ENCODE measurements at places on chromosomes 2 and 18. TPM values are rescaled to one million over a fixed set of nuclear protein-coding genes. Genes with fewer than 3 reads are reported as not detected.

Gene ERMN
- not detected for total RNA-seq

Gene CDH20
- total RNA-seq, result not detected

Gene DSG2
- 16.6 TPM for total RNA-seq

Gene SERPINB13
- not detected for total RNA-seq

Gene IL37
- total RNA-seq, result not detected

Gene SERPINB4
- total RNA-seq, result not detected

Gene KCNF1
- not detected for total RNA-seq

Gene GALNT13
- not detected for total RNA-seq

Gene SAP130
- 24.9 TPM for total RNA-seq

Gene DCC
- total RNA-seq, result 0.24 TPM

Gene ITGB6
- 0.13 TPM for total RNA-seq

DNA sequence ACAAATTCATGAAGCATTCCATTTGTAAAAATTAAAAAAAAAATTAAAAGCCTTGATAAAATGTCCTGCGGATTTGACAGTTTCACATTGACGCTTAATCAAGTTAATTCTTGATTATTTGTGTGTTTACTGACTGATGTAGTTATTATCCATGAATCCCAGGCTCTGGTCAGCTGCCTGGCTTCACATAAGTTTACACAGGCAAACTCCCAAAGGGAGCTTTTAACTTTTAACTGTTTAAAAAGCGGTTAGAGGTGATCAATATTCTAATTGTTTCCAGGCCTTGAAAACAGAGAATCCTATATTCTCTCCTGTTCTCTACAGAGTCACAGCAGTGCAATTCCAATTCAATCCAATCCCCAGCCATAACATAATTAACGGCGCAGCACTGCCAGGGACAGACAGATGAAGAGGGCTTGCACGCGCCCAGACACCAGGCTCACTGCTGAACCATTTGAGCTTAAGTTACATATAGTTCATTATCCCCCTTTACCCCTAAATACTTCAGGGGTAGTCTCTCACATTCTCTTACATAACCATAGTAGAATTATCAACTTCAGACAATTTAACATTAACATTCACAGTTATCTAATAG lies 47.5 kb downstream of the ATP8B1 start:
- H3K4me1 ChIP-seq, result peaks cover 32% of the 10 kb centered on the region
- no peak overlapping the region for H3K4me3 ChIP-seq
- no peaks in the 10 kb centered on the region for H3K27me3 ChIP-seq
- DNase-seq, result no peak
- H3K36me3 ChIP-seq, result peaks cover 21% of the 10 kb centered on the region
- peak overlapping the region; percentile 11 for H3K27ac ChIP-seq

DNA sequence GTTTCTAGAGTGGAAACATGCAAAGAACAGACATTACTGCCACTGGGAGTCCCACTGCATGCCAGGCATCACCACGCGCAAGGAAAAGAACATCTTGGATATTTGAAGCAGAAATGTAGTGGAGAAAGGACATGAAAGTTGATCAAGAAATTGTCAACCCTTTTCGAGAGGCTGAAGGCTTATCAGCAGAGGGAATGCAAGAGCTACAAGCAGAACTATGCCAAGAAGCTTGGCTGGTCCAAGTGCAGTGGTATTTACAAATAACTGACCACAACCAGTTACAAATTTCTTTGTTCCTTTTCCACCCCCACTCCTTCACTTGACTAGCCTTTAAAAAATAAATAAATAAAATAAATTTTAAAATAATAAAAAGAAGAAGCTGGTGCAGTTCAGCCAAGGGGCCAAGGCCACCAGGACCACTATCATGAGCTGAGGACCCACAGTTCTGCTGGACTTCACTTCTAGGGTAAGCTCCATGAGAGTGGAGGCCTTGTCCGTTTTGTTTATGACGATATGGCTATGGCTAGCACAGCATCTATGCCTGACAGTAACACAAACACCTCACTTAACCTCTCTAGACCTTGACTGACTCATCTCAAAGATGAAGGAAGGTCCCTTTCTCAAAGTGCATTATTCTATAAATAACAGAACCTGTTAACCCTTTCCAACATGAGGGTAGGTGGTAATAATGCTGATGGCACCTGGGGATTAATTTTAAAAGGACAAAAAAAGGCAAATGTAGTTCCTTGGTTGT lies 20.9 kb downstream of the MARCHF4 start:
- H3K4me1 ChIP-seq, result peaks cover 16% of the 10 kb centered on the region
- H3K36me3 ChIP-seq, result no peaks in the 10 kb centered on the region
- no peaks in the 10 kb centered on the region for H3K27me3 ChIP-seq

DNA sequence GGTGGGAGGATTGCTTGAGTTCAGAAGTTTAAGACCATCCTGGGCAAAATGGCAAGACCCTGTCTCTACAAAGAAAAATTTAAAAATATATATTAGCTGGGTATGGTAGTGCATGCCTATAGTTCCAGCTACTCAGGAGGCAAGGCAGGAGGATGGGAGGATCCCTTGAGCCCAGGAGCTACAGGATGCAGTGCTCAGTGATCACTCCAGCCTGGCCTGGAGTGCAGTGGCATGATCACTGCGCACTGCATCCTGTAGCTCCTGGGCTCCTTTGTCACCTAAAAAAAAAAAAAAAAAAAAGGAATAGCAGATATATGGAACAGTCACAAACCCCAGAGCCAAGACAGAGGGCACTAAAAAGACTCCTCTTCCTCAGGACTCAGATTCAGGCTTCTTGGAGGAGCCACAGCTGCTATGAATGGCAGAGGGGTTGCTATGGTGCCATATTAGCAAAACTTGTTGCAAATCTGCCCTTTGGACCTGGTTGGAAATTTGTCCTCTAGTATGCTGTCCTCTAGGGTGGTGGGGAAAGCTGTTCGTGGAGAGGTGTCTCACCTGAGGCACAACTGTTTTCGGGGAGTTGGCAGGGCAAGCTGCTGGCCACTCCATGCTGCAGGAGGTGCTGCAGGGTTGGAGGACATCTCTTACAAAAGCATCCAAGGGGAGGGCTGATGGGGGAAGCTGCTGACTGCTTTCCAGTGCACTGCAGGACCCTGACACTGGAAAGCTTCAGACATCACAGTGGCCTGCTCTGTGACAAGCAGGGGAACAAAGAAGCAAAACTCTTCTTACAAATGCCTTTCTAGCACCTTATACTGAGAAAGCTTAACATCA lies 22.7 kb downstream of the CYP20A1 start:
- H3K36me3 ChIP-seq, result peaks cover 27% of the 10 kb centered on the region
- no peaks in the 10 kb centered on the region for H3K4me1 ChIP-seq
- H3K27me3 ChIP-seq, result no peaks in the 10 kb centered on the region
- H3K27ac ChIP-seq, result no peak overlapping the region
- H3K4me3 ChIP-seq, result no peak overlapping the region

GRCh38 chr18:54873884-54874255 lies 45.6 kb downstream of the RAB27B start:
- H3K36me3 ChIP-seq, result no peaks in the 10 kb centered on the region
- H3K27me3 ChIP-seq, result peaks cover 19% of the 10 kb centered on the region
- H3K4me1 ChIP-seq, result no peaks in the 10 kb centered on the region
- DNase-seq, result no peak
- no peak overlapping the region for H3K27ac ChIP-seq

- DNase-seq, result no peak
- H3K36me3 ChIP-seq, result no peaks in the 10 kb centered on the region
- peaks cover 23% of the 10 kb centered on the region for H3K4me1 ChIP-seq
- H3K4me3 ChIP-seq, result no peak overlapping the region
- no peaks in the 10 kb centered on the region for H3K27me3 ChIP-seq
These were observed 36.0 kb downstream of the SULT1C2 start for GRCh38 chr2:108324531-108325255.

DNA sequence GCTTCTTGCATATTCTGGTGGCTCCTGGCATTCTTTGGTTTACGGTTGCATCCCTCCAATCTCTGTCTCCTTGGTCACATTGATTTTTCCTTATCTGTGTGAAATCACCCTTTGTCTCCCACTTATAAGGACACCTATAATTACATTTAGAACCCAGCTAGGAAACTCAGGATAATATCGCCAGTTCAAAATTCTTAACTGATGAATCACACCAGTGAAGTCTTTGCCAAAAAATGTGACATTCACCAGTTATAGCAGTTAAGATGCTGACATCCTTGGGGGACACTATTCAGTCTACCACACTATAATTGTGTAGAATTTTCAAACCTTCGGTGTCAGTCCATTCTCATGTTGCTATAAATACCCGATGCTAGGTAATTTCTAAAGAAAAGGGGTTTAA lies 320.2 kb downstream of the TMX3 start:
- DNase-seq, result no peak
- H3K4me3 ChIP-seq, result no peak overlapping the region
- H3K27ac ChIP-seq, result no peak overlapping the region
- H3K4me1 ChIP-seq, result no peaks in the 10 kb centered on the region

DNA sequence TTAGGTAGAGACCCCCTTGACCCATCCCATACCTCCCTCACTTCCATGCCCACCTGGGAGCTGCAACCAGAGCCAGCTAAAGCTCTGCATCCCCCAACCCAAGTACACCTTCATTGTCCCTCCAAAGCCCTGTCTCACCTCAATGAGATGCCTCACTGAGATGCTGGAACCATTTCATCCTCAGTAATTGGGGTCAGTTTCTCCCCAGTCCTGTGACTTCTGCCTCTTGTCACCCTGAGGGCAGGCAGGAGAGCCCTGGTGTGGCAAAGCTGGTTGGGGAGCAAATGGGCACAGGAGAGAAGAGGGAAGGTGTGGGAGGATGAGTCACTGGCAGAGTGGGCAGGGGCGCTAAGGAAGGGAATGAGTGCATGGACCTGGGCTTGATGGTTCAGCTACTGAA lies 27.9 kb upstream of the NT5DC4 start:
- peak overlapping the region; percentile 86 for H3K27ac ChIP-seq
- DNase-seq, result peak; percentile 53

GRCh38 chr2:11633923-11634478 lies 36.0 kb downstream of the NTSR2 start:
- no peak overlapping the region for H3K4me3 ChIP-seq
- peaks cover 7% of the 10 kb centered on the region for H3K27me3 ChIP-seq
- DNase-seq, result no peak
- H3K4me1 ChIP-seq, result no peaks in the 10 kb centered on the region
- no peak overlapping the region for H3K27ac ChIP-seq
- no peaks in the 10 kb centered on the region for H3K36me3 ChIP-seq

GRCh38 chr2:4635289-4635688 lies 931.9 kb downstream of the DCDC2C start:
- H3K36me3 ChIP-seq, result no peaks in the 10 kb centered on the region
- H3K4me3 ChIP-seq, result no peak overlapping the region
- no peaks in the 10 kb centered on the region for H3K27me3 ChIP-seq

GRCh38 chr2:157152362-157152761 lies 105.1 kb upstream of the GALNT5 start:
- H3K27ac ChIP-seq, result no peak overlapping the region
- H3K4me1 ChIP-seq, result peaks cover 48% of the 10 kb centered on the region
- H3K36me3 ChIP-seq, result peaks cover 1% of the 10 kb centered on the region
- no peaks in the 10 kb centered on the region for H3K27me3 ChIP-seq
- no peak overlapping the region for H3K4me3 ChIP-seq

GRCh38 chr2:125698280-125698679 lies 957.7 kb upstream of the GYPC start:
- no peak overlapping the region for H3K27ac ChIP-seq
- H3K27me3 ChIP-seq, result no peaks in the 10 kb centered on the region
- DNase-seq, result no peak
- H3K36me3 ChIP-seq, result no peaks in the 10 kb centered on the region

GRCh38 chr18:6199777-6200176 lies 214.9 kb downstream of the L3MBTL4 start:
- H3K4me3 ChIP-seq, result no peak overlapping the region
- no peak for DNase-seq
- H3K27me3 ChIP-seq, result no peaks in the 10 kb centered on the region

DNA sequence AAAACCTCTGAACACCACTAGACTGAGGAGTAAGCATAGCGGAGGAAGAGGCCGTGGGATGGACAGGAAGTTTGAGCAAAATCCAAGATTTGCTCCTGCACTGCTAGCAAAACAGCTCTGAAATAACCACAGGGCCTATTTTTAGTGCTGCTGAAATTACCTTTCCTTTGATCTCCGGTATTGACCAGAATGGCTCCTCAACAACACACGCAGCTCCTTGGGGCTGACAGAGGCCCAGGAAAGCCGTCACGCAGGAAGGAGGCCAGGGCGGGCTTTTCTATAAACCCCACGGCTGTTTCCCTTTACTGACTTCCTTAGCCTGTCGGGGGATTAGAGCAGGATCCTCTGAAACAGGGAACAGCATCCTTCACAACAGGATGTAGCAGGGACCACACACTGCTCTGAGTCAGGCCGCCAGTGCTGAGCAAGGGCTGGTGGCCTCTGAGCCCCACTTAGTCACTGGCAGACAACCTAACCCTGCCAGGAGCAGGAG lies 80.8 kb upstream of the LCLAT1 start:
- no peaks in the 10 kb centered on the region for H3K27me3 ChIP-seq
- no peak overlapping the region for H3K4me3 ChIP-seq
- H3K36me3 ChIP-seq, result no peaks in the 10 kb centered on the region
- H3K27ac ChIP-seq, result no peak overlapping the region
- no peak for DNase-seq

GRCh38 chr18:10055125-10055750 lies 141.4 kb downstream of the VAPA start:
- H3K27me3 ChIP-seq, result no peaks in the 10 kb centered on the region
- H3K27ac ChIP-seq, result no peak overlapping the region
- peaks cover 34% of the 10 kb centered on the region for H3K4me1 ChIP-seq
- H3K4me3 ChIP-seq, result no peak overlapping the region

- no peaks in the 10 kb centered on the region for H3K36me3 ChIP-seq
- DNase-seq, result no peak
- peaks cover 16% of the 10 kb centered on the region for H3K27me3 ChIP-seq
- H3K4me1 ChIP-seq, result no peaks in the 10 kb centered on the region
- no peak overlapping the region for H3K27ac ChIP-seq
These were observed 89.1 kb upstream of the GCFC2 start for GRCh38 chr2:75799859-75800258.

DNA sequence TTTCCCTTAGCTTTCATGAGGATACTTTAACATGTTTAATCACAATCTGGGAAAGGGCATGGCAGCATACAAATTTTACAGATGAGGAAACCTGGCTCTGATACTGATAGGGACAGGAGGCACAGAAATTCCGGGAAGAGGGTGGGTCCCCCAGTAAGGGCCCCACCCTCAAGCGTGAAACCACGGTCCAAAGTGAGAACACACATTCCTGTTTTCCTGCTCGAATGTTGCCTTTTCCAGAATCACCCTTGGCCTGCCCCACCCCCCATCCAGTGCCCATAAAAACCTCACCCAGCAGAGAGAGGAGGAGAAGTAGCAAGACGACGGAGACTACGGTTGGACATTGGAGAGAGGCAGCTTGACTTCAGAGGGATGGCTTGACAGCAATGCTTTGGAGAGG lies 98.2 kb downstream of the HIBCH start:
- H3K27me3 ChIP-seq, result no peaks in the 10 kb centered on the region
- H3K27ac ChIP-seq, result no peak overlapping the region
- no peak overlapping the region for H3K4me3 ChIP-seq
- peaks cover 9% of the 10 kb centered on the region for H3K4me1 ChIP-seq

DNA sequence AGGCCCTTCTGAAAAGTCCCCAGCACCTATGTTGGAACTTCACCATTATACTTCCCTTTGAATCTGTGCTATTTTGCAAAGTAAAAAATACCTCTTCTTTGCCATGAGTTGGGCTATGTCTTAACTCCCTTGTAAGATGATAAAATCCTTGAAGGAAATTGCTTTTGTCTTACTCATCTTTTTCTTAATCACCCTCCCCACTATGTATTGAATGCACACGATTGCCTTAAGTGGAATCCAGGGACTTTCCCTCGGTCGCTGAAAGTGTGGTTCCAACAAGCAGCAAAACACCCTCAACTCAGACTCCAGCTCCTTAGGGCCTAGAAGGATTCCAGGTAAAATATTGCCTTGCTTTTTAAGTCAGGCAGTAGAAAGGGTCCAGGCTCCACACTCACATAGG lies 173.2 kb upstream of the ARL4C start:
- H3K27me3 ChIP-seq, result no peaks in the 10 kb centered on the region
- peaks cover 2% of the 10 kb centered on the region for H3K36me3 ChIP-seq
- H3K27ac ChIP-seq, result no peak overlapping the region
- H3K4me3 ChIP-seq, result no peak overlapping the region
- H3K4me1 ChIP-seq, result peaks cover 27% of the 10 kb centered on the region

Data from osteocyte (in vitro differentiated cells).